ENCODE measurements at places on chromosomes 4 and X.

DNA sequence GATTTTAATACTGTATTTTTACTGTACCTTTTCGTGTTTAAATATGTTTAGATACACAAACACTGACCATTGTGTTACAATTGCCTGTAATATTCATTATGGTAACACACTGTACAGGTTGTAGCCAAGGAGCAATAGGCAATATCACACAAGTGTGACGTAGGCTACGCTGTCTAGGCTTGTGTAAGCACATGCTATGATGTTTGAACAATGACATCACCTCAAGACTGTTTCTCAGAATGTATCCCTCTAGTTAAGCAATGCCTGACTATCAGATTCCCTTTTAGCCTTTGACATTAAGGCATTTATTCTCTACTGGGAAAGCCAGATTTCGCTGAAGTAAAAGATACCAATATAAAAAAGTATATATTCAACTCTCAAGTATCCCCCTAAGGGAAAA, 66.2 kb downstream of the VCX3A start:
- no peak for DNase-seq

DNA sequence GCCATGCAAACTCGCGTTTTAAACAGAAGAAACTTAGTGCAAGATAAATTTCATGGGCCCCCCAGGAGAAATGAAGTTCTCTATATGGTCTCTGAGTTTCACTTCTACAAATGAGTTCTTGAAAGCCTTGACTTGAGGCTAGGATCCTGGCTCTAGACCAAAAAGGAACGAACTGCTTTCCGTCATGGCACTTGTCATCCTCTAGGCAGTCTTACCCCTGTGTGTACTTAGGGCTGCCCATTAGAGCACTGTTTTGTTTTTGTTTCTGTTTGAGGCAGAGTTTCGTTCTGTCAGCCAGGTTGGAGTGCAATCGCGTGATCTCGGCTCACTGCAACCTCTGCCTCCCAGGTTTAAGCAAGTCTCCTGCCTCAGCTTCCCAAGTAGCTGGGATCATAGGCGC, 29.0 kb downstream of the RNF4 start:
- DNase-seq = no peak

GRCh38 chr4:65943076-65943475, 272.8 kb upstream of the EPHA5 start:
- no peak for DNase-seq

GRCh38 chr4:98341309-98341708, 80.1 kb downstream of the RAP1GDS1 start:
- no peak for DNase-seq

DNA sequence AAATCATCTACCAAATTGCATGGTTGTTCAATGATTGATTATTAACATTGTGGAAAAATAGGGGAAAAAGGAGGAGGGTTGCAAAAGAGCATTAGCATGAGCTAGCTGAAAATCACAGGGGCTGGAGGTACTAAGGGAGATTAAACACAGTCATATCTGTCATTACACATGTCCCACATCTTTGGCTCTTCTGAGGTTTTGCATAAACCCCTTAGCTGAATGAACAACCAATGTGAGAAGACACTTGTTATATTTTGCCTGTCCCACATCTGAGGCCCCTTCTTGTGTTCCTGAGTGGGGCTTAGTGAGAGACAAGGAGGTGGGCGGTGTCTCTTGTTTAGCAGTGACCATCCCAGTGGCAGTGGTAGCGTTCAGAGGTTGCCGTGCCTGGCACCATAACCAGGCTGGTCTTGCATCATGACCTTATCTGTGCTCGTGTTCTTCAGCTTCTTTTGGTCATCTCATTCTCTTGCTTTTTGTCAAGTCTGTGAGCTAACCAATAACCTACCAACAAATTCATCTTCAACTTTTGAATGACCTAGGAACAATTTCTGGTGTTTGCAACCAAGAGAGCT, 95.6 kb downstream of the MID1IP1 start:
- DNase-seq = no peak

DNA sequence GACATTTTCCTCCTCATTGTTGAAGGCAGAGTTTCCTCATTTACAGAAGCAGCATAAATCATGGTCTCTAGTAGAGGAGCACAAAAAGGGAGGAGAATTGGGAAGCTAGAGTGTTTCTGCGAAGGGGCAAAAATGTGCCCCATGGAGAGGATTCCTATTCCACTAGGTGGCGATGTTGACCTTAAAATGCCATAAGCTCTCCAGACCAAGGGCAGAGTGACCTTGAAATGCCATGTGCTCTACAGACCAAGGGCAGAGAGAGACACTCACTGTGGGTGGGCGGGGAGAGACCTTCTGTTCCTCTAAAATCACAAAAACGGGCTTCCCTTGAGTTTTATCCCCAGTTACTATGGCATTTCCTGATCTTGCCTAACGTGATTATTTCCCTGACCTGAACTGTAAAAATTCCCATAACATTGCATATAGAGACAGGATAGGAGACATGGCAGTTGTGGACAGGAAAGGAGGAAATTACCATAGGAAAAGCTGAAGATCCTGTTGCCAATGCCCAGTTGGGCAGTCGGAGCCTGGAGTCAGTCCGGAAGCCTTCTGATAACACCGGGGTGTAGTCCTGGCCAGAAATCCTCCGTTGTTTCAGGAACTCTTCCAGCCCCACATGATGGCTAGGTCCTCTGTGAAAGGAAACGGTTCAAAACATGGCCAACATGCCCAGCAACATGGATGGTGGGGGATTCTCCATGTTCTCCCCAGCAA, 567.7 kb downstream of the MAGEB5 start:
- no peak for DNase-seq

GRCh38 chrX:36867143-36867542, 141.0 kb upstream of the FAM47C start:
- DNase-seq = no peak

All from stimulated activated CD8-positive, alpha-beta memory T cell treated with anti-CD3 and anti-CD28 coated beads, Interleukin-15, amount 100 ng/mL, for 48 hours (primary cell).